ENCODE measurements at places on chromosomes 3 and 15.

DNA sequence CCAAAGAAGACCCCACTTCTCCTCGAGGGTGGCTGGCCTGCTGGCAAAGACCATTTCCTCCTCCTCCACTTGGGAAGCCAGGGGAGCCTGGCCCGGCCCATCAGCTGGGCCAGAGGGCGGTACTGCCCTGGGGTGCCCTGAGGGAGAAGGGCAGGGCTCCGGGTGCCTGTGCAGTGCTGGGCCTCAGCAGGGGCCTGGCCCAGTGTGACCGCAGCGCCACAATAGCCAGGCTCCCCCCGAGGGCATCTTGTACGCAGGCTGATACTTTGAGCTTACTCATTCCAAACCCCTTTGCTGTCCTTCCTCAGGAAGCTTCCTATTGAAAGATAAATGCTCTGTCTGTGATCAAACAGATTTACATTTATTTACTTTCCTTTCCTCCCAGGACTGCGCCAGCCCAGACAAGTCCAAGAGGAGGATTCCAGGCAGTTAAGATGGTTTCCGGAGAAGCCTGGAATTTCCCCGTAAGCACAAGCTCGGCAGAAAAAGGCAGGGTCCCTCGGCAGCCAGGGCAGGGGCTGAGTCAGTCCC, 240.1 kb downstream of the XXYLT1 start:
- DNase-seq = peak; percentile 22

GRCh38 chr3:43155464-43156121, 49.7 kb upstream of the POMGNT2 start:
- peak; percentile 85 for DNase-seq

DNA sequence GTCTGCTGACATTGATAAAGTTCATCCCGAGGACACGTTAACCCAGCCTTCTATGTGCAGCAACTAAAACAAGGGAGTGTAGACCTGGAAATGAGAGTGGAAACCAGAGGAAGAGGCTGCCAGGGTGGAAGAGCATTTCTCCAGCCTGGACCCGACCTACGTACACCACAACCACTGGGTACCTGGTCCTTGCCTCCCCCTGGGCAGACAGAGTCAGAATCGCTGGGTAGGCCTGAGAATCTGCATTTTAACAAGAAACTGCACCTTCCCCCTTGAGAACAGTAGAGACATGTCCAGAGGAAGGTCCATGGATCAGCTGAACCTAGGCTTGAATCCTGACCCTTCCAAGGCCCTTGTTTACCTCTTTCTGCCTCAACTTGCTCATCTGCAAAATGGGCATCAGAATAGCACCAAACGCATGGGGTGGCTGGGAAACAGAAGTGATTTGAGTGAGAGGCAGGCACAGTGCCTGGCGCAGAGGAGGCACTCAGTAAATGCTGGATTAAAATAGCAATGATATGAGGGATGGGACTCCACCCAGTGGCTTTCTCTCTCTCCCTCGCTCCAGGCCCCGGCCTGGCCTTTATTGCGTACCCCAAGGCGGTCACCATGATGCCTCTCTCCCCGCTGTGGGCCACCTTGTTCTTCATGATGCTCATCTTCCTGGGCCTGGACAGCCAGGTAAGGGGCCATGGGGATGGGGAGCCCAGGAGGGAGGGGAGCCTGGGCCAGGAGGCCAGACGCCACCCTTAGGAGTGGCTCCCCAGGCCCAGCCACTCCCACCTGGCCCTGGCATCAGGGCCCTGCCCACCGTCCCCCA, 66.9 kb upstream of the SLC6A1 start:
- DNase-seq = no peak

- DNase-seq = peak; percentile 52
These were observed 25.9 kb downstream of the SNX33 start for GRCh38 chr15:75673426-75674235.

DNA sequence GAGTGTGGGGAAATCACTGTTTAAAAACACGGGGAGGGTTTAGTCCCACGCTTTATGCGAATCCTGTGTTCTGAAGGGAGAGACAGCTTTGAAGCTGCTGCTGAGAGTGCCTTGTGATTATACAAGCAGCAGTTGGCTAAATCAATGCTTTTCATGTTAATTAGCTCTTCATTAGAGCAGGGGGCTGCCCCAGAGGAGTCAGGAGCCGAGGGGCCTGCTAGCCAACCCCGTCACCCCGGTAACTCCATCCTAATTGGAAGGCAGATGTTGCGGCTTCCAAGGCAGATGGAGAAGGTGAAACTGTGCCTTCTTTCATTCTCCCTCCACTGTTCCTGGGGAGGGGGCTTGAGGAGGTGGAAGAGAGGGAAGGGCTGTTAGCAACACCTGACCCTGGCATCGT, 92.4 kb upstream of the ANKRD34C start:
- DNase-seq = no peak

GRCh38 chr15:68295014-68295805, 17.7 kb downstream of the FEM1B start:
- no peak for DNase-seq

DNA sequence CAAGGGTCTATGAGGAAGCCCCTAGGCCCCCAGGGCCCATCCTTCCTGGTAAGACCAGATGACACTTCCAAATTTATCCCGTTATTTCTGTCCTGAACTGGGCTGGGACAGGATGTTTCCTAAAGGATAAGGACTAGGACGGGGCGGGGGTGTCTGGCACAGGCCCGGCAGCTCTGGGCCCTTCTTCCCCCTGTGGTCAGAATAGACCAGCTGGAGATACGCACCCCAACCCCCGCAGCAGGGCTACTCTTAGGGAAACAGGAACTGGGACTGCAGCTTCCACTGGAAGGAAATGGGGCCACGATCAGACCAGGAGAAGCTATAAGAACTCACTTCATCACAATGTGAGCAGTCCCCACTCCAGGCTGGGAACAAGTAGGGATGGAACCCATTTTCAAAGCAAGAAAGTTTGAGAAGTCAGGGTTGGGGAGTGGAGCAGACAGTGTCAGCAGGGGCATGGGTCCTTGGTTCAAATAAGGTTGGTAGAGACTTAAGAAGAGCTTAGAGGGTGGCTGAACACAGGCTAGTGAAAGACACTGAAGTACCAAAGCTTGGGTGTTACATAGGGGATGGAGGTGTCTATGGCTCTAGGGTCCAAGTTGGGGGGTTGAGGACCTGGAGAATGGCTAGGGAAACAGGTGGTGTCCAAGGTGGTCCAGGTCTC, 1.1 kb downstream of the NCKIPSD start:
- DNase-seq = no peak

DNA sequence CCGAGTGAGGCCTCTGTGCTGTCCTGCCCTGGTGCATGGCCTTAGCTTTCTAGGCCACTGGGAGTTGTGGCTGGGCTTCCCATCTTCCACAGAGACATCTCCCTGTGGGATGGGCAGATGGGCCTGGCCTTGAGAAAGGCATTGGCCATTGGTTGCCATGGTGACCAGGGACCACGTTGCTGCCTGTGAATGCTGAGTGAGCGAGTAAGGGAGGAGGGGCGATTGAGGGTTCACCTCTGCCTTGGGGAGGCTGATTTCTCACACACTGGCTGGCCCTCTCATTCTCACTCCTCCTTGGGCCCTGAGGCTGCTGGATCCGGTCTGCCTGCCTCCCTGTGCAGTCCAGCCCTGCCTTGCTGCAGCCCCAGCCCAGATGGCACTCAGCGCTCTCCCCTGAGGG, 26.4 kb upstream of the DOCK3 start:
- no peak for DNase-seq

DNA sequence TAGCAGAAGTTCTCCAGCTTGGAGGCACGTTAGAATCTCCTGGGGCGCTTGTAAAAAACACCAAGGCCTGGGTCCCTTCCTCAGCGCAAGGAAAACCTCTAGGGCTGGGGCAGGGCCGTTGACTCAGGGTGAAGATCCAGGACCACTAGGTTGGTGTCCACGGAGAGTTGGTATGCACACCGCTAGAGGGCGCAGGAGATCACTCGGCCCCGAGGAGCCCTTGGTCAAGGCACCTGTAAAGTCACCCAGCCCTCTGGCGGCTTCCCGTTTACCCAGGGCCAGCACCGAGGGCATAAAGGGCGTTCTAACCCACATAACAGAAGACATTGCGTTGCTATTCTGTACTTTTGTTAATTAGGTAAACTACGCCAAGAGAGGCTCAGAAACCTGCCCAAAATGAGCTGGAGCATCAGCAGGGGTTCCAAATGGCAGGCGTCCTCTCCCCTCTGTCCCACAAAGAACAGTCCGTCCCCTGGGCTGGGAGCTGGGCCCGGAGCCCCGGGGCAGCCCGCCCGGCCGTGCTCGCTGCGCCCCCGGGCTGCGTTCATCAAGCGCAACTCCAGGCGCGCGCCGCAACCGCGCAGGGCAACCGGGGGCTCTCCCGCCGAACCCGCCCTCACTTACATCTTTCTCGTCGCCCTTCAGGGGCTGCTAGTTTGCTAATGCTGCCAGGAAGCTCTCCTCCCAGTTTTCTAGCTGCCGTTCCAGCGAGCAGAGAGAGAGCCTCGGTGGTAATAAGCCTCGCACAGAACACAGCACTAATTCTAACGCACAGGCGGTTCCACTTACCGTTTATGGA, 332.1 kb downstream of the ARRDC4 start:
- peak; percentile 81 for DNase-seq

DNA sequence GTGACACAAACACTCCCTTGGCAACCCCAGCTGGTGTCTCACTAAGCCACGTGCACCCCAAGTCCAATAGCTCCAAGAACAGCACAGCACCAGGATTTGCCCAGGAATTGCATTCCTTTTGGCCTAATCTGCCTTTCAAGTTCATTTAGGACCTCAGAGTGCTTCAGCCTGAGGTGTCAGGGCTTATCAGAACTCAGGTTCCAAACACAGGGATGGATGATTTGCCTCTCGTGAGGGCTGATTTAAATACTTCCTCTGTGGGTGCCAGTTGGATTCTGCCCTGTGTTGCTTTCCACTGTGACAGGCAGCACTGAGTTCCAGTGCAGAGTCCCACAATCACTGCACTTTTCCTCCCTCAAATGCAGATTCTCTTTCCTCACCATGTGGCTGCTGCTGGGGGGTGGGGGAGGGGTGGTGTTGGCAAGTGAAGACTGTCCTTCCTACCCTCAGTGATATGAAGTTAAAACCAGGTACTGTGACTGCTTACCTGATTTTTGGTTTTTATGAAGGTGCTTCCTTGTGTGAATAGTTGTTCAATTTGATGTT, 204.3 kb upstream of the STAC start:
- DNase-seq = no peak

- peak; percentile 96 for DNase-seq
These were observed 2.8 kb downstream of the C15orf39 start for GRCh38 chr15:75204340-75205063.

GRCh38 chr15:93073465-93073952, 15.5 kb downstream of the RGMA start:
- DNase-seq = no peak

DNA sequence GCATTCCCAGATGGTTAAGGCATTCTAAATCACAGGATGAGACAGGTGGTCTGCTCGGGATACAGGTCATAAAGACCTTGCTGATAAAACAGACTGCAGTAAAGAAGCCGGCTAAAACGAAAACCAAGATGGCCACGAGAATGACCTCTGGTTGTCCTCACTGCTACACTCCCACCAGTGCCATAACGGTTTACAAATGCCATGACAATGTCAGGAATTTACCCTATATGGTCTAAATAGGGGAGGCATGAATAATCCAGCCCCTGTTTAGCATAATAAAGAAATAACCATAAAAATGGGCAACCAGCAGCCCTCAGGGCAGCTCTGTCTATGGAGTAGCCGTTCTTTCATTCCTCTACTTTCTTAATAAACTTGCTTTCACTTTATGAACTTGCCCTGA, 151.1 kb downstream of the ZNF385D start:
- DNase-seq = no peak

- no peak for DNase-seq
These were observed 704.1 kb upstream of the SGO1 start for GRCh38 chr3:20890111-20890519.

All from urothelium cell line (cell line).